ENCODE measurements at places on chromosomes 5 and 9. TPM values are rescaled to one million over a fixed set of nuclear protein-coding genes. Genes with fewer than 3 reads are reported as not detected.

Gene SV2C
- not detected for total RNA-seq

Gene ROPN1L
- total RNA-seq = not detected

Gene BTNL3
- total RNA-seq = not detected

Gene ZNF474
- total RNA-seq = 0.75 TPM

Gene BASP1
- total RNA-seq = 45.6 TPM

Gene TUSC1
- 12.6 TPM for total RNA-seq

Gene LIX1
- total RNA-seq = not detected

Gene ARAP3
- 34.2 TPM for total RNA-seq

Gene PAEP
- total RNA-seq = not detected

GRCh38 chr9:111866976-111867375 lies 29.6 kb upstream of the UGCG start:
- no peaks in the 10 kb centered on the region for H3K4me1 ChIP-seq
- no peaks in the 10 kb centered on the region for H3K36me3 ChIP-seq
- DNase-seq = no peak
- no peaks in the 10 kb centered on the region for H3K27me3 ChIP-seq
- H3K4me3 ChIP-seq = no peak overlapping the region

- no peak for DNase-seq
- H3K36me3 ChIP-seq = no peaks in the 10 kb centered on the region
- no peaks in the 10 kb centered on the region for H3K4me1 ChIP-seq
- H3K4me3 ChIP-seq = no peak overlapping the region
- no peaks in the 10 kb centered on the region for H3K27me3 ChIP-seq
Observed at GRCh38 chr9:112479221-112479620, 7.4 kb upstream of the KIAA1958 start.

GRCh38 chr9:71237051-71237450 lies 115.6 kb upstream of the TRPM3 start:
- no peak overlapping the region for H3K4me3 ChIP-seq
- H3K36me3 ChIP-seq = no peaks in the 10 kb centered on the region
- H3K27me3 ChIP-seq = no peaks in the 10 kb centered on the region
- no peak overlapping the region for H3K27ac ChIP-seq
- DNase-seq = no peak

- H3K27ac ChIP-seq = no peak overlapping the region
- no peaks in the 10 kb centered on the region for H3K4me1 ChIP-seq
- no peaks in the 10 kb centered on the region for H3K27me3 ChIP-seq
- no peaks in the 10 kb centered on the region for H3K36me3 ChIP-seq
- DNase-seq = no peak
Observed at GRCh38 chr5:113186061-113186460, 209.5 kb downstream of the DCP2 start.

DNA sequence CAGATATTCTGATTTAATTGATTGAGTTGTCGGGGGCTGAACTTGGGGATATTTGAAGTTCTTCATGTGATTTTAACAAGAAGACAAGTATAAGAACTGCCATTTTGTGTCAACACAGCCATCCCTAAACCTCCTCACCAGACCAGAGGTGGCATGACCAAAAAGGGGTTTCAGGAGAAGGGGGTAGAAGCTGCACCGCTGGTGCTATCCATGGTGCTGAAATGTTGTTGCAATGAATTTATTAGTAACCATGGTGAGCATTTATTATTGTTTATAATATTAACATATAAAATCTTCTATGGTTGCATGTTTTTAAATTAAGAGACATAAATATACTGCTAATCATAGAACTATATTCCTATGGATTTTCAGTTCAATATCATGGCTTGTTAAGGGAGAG lies 72.3 kb downstream of the GNA14 start:
- H3K4me3 ChIP-seq = no peak overlapping the region
- H3K4me1 ChIP-seq = no peaks in the 10 kb centered on the region
- H3K27ac ChIP-seq = no peak overlapping the region
- no peaks in the 10 kb centered on the region for H3K36me3 ChIP-seq
- H3K27me3 ChIP-seq = no peaks in the 10 kb centered on the region
- DNase-seq = no peak

GRCh38 chr5:15740383-15740782 lies 240.4 kb downstream of the FBXL7 start:
- no peak for DNase-seq
- peaks cover 11% of the 10 kb centered on the region for H3K4me1 ChIP-seq
- H3K4me3 ChIP-seq = no peak overlapping the region
- H3K36me3 ChIP-seq = no peaks in the 10 kb centered on the region
- H3K27ac ChIP-seq = no peak overlapping the region

DNA sequence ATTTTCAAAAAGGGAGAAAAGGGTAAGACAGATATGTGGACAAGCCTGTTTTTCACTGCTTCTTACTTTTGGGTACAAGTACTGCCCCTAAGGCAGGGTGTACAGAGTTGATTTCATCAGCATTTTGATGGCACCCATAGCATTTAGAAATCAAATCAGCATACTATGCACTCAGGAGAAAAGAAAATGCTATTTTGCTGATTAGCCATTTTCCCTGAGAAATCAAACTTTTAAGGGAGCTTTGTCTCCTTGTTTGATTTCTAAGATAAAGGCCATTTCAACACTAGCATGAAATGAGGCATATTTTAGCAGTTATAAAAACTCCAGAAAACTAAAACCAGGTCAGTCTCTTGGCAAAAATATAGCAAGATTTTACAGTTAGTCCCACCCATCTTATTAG lies 2269.4 kb upstream of the WWC1 start:
- DNase-seq = no peak
- H3K4me3 ChIP-seq = no peak overlapping the region
- H3K4me1 ChIP-seq = no peaks in the 10 kb centered on the region
- H3K36me3 ChIP-seq = no peaks in the 10 kb centered on the region

DNA sequence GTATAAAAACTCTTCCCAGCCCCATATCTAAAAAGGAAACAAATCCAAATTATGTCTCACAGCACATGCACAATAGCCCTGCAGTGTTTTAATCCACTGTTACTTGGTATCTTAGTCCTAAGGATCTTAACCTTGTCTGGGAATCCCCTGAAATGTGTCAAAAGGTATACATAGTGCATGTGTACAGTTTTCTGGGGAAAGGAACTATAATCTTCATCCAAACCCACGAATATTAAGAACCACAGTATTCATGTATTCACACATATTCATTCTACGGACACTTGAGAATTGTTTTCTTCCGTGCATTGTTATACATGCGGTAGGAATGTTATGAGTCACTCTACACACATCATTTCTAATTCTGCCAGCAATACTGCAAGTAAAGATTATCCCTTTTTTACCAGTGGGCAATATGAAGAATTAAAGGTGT lies 47.8 kb upstream of the SNX2 start:
- DNase-seq = no peak
- no peaks in the 10 kb centered on the region for H3K27me3 ChIP-seq
- H3K4me3 ChIP-seq = no peak overlapping the region
- H3K4me1 ChIP-seq = no peaks in the 10 kb centered on the region
- no peak overlapping the region for H3K27ac ChIP-seq

GRCh38 chr5:111454198-111454622 lies 58.1 kb downstream of the STARD4 start:
- no peaks in the 10 kb centered on the region for H3K4me1 ChIP-seq
- H3K4me3 ChIP-seq = no peak overlapping the region
- H3K27ac ChIP-seq = no peak overlapping the region
- no peaks in the 10 kb centered on the region for H3K27me3 ChIP-seq

- H3K36me3 ChIP-seq = no peaks in the 10 kb centered on the region
- H3K4me3 ChIP-seq = no peak overlapping the region
- no peaks in the 10 kb centered on the region for H3K4me1 ChIP-seq
- H3K27ac ChIP-seq = no peak overlapping the region
Observed at GRCh38 chr5:29697785-29698414, 1495.6 kb upstream of the CDH6 start.

DNA sequence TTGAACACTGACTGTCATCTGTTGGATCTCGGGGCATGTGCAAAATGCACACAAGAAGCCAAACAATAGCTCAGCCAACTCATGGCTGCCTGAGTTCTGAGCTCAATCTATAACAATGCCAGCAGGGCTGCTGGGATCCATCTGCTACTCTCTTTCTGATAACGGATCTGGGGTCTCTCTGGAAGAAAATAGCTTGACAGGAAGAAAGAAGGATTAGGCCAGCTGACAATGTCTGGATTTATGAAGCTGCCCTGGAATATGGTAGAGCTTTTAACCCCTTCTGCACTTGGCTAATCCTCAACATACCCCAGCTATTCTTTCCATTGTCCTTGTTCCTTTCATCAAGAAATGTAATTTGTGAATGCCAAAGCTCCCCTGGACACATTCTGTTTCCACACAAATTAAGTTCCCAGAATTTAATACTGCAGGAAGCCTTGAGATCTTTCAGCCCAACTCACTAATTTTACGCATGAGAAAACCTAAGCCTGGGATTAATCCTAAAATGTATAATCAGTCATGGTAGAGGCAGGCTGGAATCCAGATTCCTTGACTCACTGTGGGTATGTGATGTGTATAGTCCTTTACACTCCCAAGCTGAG lies 62.7 kb upstream of the PCA3 start:
- H3K27me3 ChIP-seq = no peaks in the 10 kb centered on the region
- no peak overlapping the region for H3K4me3 ChIP-seq
- peaks cover 11% of the 10 kb centered on the region for H3K36me3 ChIP-seq
- DNase-seq = no peak
- peak overlapping the region; percentile 28 for H3K27ac ChIP-seq

GRCh38 chr5:35938568-35939227 lies at the start of gene CAPSL:
CAPSL (minus strand) TSS chr5:35938622; CDS start chr5:35921120, 17,502 bp downstream.
- H3K4me1 ChIP-seq = no peaks in the 10 kb centered on the region
- no peak for DNase-seq
- no peaks in the 10 kb centered on the region for H3K27me3 ChIP-seq

DNA sequence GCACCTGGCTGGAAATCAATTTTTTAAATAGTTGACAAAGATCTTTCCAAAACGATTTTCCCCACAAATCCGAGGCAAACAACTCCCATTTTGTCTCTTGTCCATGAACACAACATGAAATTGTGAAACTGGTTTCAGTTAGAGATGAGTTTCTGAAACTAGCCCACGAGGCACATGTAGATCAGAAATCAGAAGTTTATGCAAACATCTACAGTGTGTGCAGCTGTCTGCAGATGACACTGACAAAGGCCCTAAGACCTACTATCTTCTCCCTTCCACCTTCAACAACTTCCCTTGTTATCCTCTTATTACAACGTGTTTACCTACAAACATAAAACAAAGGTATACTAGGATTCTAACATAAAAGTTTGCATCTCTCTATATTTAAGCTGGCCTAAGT lies 183.3 kb downstream of the DIRAS2 start:
- no peaks in the 10 kb centered on the region for H3K36me3 ChIP-seq
- H3K27ac ChIP-seq = no peak overlapping the region
- H3K4me3 ChIP-seq = no peak overlapping the region
- H3K4me1 ChIP-seq = no peaks in the 10 kb centered on the region
- DNase-seq = no peak

DNA sequence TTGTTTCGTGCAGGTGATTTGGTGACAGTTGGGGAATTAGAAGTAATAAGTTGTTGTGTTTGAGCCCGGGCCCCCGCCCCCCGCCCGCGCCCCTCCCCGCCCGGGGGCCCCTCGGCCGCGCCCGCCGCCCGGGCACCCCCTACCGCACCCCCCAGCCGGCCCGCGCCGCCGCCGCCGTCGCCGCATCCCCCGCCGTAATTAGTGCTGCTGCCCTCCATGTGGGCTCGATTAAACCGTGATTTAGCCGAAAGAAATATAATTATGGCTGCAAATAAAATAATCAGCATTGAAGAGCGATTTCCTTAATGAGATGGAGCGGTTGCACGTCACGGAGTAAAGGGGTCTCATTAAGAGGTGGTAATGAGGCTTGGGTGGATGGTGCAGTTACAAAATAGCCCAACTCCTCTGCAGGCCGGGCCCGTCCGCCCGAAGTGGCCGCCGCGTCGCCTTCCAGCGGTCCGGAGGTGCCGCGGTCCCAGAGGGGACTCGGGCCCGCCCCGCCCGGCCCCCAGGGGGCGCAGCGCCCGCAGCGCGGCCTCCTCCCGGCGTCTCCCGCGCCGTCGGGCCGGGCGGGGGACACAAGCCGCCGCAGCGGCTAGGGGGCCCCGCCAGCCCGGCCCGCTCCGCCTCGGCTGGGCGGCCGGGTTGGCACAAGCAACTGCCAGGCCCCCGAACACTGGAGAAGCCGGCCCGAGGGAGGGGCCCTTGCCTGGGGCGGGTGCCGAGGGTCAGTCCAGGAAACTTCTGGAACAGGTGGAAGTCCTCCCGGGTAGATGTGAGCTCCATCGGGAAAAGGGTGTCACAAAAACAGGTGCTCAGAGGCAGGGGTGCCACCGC lies 6.9 kb upstream of the OTP start:
- H3K27me3 ChIP-seq = no peaks in the 10 kb centered on the region
- peak overlapping the region; percentile 23 for H3K4me3 ChIP-seq
- no peaks in the 10 kb centered on the region for H3K36me3 ChIP-seq
- H3K27ac ChIP-seq = no peak overlapping the region

- no peak overlapping the region for H3K27ac ChIP-seq
- no peak for DNase-seq
- H3K4me3 ChIP-seq = no peak overlapping the region
- H3K36me3 ChIP-seq = no peaks in the 10 kb centered on the region
- H3K4me1 ChIP-seq = no peaks in the 10 kb centered on the region
Observed at GRCh38 chr5:1563617-1564181, 39.9 kb upstream of the LPCAT1 start.

DNA sequence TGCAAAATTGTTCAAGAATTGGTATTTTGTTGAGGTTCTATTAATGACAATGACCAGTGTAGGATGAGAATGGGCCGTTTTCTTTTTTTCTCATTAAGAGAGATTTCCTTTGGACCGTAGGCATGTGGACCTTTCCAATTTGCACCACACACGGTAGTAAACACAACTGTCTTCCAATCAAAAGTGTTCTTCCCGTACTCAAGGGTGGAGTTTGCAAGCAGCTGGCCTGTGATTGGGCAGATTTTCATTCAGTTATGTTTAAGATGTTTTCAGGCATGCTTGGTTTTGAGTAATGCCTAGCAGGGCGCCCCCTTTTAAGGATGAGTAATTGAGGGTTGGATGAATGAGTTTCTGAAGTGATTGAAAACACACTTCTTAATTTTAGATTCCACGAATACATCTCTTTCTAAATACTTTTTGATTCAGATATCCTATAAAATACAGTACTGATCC lies 2.5 kb downstream of the KDM3B start:
- no peak overlapping the region for H3K27ac ChIP-seq
- peaks cover 6% of the 10 kb centered on the region for H3K4me1 ChIP-seq
- peak overlapping the region; percentile 13 for H3K4me3 ChIP-seq
- H3K36me3 ChIP-seq = no peaks in the 10 kb centered on the region
- no peaks in the 10 kb centered on the region for H3K27me3 ChIP-seq

- no peak overlapping the region for H3K27ac ChIP-seq
- H3K36me3 ChIP-seq = no peaks in the 10 kb centered on the region
- no peaks in the 10 kb centered on the region for H3K27me3 ChIP-seq
- no peak for DNase-seq
Observed at GRCh38 chr5:34648840-34649158, 7.3 kb upstream of the RAI14 start.

GRCh38 chr5:155189476-155189875 lies 175.9 kb downstream of the KIF4B start:
- DNase-seq = no peak
- peaks cover 2% of the 10 kb centered on the region for H3K27me3 ChIP-seq
- H3K4me1 ChIP-seq = no peaks in the 10 kb centered on the region
- H3K27ac ChIP-seq = no peak overlapping the region

DNA sequence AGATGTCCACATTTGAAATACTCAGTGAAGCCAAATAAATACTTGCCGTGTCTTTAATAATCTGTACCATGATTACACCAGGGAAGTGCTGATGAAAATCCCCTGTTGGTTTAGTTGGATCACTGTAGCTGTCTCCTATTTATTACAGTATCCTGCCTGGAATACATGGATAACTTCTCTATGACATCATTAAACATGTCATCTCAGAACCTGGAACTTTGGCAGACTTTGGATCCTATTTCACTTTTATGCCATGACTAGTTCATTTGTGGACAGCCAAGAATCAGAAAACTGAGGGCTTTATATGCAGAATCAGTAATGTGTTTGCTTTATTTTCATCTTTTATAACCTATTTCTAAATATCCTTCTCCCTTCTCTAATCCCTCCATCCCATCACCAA lies at the start of gene TXNDC8:
TXNDC8 (minus strand) TSS at position 137 of the 400 bp plus-strand sequence.
- H3K27me3 ChIP-seq = no peaks in the 10 kb centered on the region
- no peak within 1 kb of the TSS for H3K27ac ChIP-seq
- DNase-seq = no peak
- H3K4me3 ChIP-seq = no peak within 1 kb of the TSS
